ENCODE measurements at places on chromosomes 12 and 14.

DNA sequence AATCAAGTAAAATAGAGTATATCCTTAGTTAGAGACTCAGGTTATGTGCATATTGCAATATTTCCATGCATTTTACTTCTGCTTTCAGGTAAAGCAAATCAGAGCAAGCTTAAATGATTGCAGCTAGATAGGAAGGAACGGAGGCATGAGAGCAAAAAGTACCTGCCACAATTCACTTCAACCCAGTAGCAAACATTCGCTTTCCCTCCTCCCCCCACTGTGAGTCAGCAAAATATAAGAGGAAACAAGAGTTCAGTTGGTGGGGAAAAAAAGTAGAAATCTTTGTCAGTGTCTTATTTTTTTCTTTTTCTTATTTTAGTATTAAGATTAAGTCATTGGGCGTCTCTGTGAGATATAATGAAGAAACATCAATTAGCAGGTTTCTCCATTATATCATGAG lies 475.4 kb downstream of the NPAS3 start:
- DNase-seq, result no peak

DNA sequence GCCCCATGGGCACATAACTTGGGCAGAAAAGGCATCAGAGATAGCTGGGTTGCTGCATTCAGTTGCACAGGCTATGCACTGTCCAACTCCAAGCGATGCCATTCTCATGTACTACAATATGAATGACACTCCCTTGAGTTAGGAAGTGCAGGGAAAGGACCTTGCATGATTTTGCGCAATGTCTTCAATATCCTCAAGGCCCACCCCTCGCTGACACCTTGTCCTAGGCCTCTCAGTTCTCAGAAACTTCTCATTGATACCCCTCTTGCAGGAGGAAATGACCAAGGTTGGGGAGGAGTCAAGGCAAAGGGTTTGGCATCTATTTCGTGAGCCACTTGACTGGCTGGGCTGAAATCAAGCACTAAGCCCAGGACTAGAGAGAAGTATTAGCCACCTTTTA lies 70.4 kb downstream of the ARL6IP4 start:
- no peak for DNase-seq

DNA sequence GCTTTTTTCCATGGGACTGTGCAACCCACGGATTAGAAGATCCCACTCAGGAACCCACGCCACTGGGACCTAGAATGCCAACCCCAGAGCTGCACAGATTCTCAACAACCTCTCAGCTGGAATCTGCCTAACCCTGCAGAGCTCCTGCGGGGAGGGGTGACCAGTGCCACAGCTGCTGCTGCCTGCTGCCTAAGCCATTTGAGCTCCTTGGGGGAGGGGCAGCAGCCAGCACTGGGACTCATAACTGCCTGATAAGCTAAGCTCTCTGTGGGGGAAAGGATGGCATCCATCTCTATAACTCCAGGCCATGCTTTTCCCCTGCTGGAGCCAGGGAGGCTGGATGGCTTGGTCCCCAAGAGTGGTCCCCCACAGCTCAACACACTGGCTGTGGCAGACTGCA lies 182.8 kb downstream of the SLC5A8 start:
- DNase-seq, result no peak

DNA sequence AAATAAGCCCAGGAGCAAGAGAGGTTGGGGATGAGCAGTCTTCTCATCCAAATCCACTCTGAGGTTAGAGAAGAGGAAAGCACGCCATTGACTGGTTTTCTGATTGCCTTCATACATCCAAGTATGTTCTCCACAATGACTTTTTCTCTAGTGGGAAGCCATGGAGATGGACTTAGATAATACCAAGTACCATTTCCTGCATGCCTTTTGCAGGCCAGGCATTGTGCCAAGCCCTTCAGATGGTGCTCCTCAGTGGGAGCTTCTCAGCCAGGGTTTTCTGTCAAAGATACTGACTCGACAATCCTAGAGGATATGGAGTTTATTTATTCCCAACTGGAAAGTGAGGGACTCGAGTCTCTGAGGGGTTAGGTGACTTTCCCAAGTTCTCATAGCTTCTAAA lies 218.0 kb downstream of the ZFP36L1 start:
- DNase-seq, result peak; percentile 87

- DNase-seq, result no peak
Observed at GRCh38 chr12:68327896-68328295, 4.3 kb downstream of the MDM1 start.

GRCh38 chr14:55432628-55433027 lies 7.8 kb downstream of the TBPL2 start:
- no peak for DNase-seq

GRCh38 chr12:4962539-4963486 lies 53.1 kb downstream of the KCNA1 start:
- no peak for DNase-seq

DNA sequence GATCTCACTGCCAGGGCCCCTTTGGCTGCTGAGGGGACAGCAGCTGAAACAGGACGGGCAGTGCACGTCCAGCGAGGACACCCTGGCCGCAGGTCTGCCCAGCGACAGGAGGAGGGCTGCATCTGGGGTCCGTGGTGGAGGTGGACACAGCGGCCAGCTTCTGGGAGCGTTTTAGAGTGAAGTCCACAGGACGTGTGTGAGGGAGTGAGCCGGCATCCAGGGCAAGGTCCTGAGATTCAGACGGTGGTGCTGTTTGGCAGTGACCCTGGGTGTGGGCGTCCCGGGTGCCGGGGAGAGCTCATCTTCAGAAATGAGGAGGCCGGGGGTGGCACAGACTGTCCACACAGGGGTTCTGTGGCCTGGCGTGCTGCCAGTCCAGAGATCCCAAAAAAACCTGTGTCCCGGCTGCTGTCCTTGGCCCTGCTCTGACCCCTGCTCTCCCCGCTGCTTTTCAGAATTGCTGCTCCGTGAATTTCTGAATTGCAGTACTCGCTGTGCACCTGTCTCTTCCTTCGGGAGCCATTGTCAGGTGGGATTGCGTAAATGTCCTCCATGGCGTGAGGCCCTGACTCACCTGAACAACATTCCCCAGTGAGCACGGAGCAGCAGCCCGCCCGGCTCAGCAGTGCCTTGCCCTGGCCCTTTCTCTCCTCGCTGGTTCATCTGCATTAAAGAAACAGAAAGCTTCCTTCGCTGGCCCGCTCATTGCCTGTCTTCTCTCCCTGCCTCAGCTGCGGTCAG lies 183.5 kb upstream of the C14orf180 start:
- no peak for DNase-seq

DNA sequence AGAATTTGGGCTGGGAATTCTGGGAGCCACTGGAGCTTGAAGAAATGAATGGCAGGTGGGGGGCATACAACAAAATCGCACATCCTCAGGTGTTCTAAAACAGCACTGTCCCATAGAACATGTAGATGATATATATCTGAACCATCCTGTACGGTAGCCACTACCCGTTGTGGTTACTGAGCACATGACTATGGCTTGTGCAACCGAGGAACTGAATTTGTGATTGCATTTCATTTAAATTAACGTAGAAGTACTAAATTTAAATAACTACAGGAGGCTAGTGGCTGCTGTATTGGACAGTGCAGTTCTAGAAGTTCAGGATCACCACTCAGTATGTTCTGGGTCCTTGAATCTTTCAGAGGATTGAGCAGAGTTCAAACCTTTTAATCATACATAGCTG lies 172.4 kb downstream of the PHETA1 start:
- no peak for DNase-seq

DNA sequence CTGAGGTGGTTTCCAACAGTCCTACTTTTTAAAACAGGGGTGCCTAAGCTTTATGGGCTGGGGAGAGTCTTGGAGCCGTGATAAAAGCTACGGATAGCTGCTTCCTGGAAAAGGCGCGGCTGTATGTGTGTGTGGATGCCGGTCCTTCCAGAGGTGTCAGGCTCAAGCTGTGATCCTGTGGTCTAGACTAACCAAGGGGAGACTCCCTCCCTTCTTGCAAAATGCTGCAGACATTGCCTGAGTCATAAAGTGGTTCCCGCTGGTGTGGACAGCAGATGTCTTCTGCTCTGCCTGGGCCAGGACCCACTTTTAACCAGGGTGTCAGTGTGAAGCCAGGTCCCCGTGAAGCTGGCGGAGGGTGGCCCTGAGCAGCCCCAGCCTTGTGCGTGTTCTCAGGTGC lies 37.8 kb downstream of the CCDC92 start:
- peak; percentile 76 for DNase-seq

DNA sequence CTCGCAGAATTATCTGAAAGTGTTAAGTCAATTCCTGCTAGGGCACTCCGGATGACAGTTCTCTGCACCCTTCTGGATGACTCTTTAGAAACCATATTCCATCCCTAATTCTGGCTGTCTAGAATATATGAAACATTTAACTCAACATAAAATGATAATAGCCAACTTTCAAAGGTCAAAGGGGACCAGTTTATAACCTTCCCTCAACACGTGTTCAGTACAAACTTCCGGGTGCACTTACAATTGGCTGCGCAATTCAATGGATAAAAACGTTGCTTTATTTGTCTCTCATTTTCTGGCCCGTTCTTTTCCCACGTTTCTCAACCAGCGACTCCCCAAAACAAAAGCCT lies 1.3 kb downstream of the SBNO1 start:
- peak; percentile 12 for DNase-seq

DNA sequence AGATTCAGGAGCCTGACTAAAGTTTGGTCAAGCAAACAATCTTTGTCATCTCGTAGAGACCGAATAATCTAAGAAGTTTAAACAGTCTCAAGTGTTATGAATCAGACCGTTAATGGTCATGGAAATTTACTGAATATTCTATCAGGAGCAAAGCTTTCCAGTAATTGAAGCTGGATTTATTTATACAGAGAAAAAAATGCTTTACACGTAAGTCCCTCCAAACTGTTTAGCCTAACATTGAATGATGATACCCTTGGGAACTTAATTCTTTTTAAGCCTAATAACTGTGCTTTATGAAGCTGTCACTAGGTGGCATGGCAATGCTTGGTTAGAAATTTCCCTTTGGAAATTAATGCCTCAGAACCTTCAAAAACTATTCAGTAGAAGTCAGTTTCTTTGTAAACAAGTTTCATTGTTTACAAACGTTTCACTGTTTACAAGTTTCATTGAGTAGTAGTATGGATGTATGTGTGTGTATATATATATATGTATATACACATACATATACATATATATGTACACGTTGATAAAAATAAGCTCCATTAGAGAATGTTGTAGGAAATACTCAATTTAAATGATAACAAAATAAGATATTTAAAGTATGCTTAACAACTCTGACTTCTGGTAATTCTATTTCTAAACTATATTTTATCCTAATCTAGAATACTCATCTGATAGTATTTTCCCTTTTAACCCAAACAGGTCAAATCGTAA lies 32.1 kb downstream of the DEPDC4 start:
- DNase-seq, result peak; percentile 65

DNA sequence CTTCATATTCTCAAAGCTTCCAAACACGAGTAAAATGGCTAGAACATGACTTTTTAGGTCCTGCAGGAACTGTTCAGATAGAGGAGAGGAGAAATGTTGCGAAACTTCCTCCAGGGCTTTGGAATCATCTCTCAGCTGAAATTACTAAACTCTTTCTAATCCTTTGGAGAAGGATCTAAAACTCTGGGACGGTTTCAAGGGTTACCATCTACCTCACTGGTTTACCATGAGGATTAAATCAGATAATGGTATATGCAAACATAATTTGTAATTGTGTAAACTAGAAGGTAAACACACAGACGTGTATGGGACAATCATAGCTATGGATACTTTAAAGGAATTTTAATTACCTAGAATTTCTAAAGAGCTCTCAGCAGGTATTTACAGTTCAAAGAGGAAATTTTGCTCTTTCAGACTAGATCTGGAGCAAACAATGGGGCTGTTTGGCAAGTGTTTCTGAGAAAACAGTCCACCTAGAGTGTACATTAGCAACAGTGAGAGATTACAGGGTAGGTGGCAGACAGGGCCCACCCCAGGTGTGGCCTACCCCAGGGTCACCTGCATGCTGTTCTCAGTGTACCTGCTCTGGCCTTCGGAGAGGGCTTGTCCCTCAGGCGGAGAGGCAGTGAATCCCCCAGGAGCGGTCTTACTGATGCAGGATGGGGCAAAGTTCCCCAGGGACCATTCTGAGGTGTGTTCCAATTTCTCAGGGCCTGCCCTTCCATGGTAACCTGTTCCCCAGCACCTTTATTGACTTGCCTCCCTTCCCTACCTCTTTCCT lies 124.7 kb upstream of the MAX start:
- peak; percentile 65 for DNase-seq

GRCh38 chr12:66423266-66423665 lies 121.0 kb downstream of the HELB start:
- DNase-seq, result no peak

GRCh38 chr12:109069307-109070271 lies 17.2 kb downstream of the USP30 start:
- DNase-seq, result no peak

DNA sequence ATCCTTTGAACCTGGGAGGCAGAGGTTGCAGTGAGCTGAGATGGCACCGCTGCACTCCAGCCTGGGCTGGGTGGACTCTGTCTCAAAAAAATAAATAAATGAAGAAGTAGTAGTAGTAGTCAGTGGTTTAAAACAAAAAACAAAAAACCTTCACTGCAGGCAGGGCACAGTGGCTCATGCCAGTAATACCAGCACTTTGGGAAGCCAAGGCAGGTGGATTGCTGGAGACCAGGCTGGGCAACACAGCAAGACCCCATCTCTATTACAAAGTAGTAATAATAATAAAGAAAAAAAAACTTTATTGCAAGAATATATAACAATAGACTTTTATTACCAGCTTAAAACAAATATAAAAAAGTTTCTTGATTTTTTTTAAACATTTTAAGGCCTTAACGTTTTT lies 13.8 kb upstream of the NEK9 start:
- DNase-seq, result no peak

DNA sequence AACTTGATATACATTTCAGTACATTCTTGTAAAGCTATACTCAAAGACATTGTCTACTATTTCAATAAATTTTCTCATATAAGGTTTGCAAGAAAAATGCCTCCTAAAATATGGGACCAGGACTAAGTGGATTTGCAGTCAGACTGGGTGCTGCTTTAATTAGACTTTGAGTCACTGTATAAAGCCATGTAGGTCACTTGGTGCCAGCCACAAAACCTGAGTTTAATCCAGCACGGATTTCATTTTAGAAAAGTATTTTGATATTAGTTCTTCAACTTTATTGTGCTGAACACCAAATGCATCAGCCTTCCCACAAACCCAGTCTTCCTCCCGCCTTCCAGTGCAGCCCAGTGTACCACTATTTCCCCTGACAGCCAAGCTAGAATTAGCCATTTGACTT lies 9.9 kb upstream of the NID2 start:
- no peak for DNase-seq

DNA sequence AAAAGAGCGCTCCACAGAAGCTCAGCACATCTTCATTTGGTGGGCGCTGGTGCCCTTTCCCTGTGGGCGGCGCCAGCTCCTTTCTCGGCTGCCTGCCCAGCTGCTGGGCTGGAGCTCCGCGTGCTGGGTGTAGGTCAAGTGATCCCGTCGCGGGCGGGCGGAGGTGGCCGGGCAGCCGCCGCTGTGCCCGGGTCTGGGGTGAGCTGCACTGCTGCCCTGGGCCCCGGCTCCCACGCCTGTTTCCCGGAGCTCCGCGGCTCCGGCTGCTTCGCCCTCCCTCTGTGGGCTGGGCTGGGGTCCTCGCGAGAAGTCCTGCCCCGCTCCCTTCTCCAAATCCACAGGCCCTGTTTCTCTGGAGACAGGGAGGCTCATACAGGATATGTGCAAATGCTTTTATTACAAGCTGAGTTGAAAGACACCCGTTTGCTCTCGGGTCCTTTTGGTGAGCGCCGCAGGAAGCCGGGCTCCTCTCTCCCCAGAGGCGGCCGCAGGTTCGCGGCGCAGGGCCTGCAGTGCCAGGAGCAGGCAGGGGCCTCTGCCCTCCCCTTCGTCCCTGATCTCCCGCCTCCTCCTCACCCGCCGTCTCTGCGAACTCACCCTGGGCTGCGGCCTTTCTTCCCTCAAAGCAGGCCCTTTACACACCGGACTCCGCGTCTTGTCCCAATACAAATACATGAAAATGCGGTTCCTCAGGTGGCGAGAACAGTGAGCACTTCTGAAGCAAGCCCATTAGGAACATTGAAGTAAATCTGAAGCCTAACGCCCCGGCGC lies 67.8 kb upstream of the CAPRIN2 start:
- DNase-seq, result peak; percentile 27
